ENCODE measurements at places on chromosomes 2 and 18.

DNA sequence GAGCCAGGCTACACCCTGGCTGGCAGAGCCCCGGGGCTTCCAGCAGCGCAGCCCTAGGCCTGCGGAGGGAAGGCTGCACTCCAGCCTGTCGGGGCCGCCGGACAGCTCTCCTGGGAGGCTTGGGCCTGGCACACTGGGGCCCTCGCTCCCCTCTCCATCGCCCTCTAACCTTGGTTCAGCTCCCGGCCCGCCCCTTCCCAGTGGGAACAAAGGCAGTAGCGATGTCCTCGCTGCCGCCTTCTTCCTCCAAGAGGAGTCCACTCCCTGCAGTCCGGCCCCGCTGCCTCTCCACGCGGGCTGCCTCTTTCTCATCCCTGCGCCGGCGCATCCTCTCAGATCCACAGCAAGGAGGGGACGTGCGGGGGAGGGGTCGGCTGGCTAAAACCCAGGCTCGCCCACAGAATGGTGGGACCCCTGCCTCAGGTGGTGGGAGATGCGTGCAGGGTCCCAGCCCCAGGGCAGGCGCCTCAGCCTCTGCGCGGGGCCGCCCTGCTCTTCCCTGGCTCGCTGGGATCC is 138.1 kb downstream of the TWIST2 start:
- no peak for DNase-seq

DNA sequence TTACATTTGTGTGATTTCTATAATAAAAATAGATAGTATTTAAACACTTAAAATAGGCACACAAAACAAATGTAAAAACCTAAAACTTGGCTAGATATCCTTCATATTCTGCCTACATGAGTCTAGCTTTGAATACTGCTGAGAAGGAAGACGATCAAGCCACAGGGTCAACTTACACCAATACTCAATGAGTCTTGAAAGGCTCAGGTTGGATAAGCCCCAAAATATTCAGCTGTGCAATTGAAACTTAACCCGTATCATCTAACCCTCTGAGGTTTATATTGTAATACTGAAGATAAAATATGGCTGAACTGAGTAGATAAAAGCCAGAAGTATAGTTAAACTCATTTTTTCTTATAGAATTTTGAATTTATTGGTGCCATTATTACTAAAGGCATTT is 313.0 kb upstream of the NRXN1 start:
- no peak for DNase-seq

DNA sequence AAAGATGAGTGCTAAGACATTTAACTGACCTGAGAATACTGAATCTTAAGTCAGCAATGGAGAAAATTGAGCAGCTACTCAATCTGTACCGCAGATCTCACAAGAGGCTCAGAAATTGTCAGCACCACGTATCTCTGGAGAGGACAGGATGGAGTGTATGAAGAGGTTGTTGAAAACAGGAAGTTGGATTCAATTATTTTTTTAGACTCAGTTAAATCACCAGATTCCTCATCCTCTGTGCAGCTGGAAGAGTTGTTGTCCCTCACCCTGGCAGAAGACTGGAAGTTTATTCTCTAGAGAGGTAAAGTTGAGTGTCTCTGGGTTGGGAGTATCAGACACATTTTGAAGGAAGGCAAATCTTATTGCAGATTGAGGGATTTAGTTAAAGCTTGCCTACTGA is 114.9 kb upstream of the NT5C1B start:
- DNase-seq: no peak

DNA sequence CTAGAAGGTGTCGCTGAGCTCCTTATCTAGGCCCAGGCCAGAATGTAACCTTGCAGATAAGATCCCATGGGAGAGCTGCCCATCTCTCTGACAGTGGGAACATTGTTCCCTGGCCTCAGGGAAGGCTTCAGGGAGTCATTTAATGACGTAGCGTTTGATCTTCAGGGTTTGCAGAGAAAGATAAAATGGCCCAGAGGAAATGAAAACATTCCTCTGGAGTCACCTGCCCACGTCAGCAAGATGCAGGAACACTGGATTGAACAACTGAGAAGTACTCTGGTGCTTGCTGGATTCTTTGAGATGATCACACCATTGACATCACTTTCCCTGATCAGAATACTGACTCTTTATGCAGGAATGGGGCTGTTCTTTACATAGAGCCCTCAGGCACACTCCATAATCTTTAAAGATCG is 51.6 kb downstream of the MAPK4 start:
- DNase-seq: no peak

DNA sequence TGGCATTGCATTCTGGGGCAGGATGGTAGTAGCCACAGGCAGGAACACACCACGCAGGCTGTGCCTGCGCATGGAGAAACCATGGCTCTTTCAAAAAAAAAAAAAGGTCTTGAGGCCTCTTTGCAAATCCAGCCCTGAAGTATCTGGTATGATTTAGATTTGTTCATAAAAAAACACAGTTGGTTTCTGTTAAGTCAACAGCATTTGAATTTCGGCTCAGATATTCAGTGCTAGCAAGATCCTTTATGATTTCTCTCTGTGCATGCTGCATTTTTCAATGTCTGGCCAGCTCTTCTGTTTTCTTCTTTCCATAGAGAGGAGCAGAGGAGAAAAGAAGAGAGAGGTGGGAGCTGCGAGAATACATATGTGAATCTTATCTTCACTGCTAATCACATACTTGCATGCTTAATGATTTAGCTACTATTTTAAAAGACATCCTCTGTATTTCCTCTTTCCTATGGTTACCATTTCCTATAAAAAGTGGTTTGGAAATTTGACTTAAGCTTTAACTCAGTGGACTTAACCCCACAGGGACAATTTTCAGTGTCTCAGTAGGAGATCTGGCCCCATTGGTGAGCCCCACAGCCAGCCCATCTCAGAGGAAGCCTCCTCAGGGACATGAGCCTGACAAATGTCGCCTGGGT is 214.3 kb upstream of the APCDD1 start:
- DNase-seq: no peak

DNA sequence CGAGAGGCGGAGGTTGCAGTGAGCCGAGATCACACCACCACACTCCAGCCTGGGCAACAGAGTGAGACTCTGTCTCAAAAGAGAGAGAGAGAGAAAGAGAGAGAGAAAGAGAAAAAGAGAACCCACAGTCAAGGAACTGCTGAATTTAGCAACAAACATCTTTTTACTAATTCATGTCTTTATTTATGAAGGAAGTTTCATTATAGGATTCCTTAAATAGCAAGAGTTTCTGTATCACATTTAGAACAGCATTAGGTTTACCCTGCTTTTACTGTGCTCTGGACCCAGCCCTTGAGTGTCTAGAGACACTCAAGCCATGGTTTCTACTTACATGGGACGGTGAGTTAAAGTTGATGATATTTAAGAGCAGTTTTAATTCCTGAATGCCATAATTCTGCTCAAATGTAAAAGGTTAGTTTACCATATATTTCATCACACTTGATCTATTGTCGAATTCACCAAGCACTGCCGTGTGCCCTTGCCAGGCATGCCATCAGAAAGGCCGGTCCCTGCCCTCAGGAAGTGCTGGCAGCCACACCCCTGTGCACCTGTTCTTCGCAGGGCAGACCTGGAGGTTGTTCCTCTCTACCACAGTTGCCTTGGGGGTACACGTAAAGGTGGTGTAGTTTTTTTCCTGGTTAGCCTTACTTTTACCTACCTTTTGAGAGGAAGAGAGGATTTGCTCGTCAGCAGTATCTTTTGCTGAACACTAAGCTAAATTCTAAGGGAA is 153.3 kb downstream of the LDLRAD4 start:
- no peak for DNase-seq

DNA sequence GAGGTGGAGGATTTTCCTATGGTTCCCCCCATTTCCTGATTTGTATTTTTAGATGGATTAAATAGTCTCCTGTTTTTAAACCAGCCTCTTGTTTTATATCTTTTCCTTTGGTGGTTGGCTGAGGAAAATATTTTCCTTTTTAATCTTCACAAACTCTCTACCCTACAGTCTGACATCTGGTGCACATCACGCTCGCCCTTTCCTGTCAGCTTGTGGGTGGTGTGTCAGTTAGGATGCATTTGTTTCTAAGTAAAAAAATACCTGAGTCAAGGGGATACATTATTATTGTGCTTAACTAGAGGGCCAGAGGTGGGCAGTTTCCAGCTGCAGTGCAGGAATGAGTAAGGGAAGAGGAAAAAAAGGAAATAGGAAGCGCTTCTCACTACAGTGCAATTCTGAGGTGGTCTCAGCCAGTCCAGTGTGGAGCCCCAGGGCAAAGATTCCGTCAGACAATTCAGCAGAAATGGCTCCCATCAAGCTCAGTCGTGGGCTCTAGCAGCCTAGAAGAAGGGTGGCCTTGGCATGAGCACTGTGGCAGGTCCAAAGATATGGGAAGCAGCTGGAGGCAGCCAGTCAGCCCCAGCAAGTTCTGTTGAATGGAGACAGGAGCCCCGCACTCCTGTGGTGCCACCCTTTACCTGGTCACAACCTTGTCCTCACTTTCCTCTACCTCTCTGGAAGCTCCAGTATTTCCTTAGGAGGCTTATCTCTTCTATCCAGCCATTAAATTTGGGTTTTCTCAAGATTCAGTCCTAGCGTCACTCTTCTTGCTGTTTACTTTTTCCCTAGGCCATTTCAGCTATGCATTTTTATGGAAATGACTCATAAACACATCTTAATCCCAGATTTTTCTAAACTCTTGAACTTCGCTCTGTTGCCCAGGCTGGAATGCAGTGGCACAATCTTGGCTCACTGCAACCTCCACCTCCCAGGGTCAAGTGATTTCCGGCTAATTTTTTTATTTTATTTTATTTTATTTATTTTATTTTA is 18.5 kb downstream of the SFTPB start:
- peak; percentile 94 for DNase-seq

DNA sequence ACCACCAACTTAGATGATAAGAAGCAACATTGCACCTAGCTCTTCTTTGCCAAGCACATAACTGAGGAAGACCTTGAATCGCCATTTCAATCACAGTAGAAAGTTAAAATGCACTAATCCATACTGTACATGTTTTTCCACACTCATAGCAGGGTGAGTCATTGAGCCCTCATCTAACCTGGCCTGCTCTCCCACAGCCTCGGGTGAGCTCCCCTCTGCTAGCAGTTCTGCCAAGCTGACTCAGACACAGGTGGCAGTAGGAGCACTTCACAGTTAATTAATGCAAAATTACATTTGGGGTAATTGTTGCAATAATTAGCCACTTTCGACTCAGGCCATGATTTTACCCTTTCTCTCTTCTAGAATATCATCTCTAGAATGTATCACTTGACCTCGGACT is 1632.8 kb upstream of the CELF4 start:
- no peak for DNase-seq

- DNase-seq: no peak
Observed at GRCh38 chr2:197209742-197210408, 100.7 kb downstream of the ANKRD44 start.

DNA sequence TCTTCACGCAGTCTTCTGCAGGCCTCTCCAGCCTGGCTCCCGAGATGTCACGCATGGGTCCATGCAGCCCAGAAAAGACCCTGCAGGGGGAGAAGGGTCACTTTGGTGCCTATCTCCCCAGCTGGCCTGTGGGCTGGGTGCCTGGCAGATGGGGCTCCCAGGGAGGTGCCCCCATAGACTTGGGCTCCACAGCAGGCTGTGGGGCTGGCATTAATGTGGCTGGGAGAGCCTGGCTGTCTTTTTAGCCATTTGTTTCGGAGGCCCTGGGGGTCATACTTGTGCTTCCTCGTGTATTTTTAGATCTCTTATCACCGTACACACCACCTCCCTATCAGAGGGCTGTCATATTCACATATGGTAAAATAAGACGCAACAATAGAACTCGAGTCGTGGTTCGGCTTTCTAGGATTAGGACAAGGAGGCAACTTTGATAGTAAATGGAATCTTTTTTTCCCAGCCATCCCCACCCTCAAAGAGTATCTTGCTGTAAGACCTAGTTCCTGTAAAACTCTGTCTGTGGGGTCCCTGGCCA is 74.5 kb downstream of the LRRFIP1 start:
- DNase-seq: no peak

- DNase-seq: peak; percentile 29
Observed at GRCh38 chr2:147045113-147045512, 799.7 kb upstream of the ACVR2A start.

DNA sequence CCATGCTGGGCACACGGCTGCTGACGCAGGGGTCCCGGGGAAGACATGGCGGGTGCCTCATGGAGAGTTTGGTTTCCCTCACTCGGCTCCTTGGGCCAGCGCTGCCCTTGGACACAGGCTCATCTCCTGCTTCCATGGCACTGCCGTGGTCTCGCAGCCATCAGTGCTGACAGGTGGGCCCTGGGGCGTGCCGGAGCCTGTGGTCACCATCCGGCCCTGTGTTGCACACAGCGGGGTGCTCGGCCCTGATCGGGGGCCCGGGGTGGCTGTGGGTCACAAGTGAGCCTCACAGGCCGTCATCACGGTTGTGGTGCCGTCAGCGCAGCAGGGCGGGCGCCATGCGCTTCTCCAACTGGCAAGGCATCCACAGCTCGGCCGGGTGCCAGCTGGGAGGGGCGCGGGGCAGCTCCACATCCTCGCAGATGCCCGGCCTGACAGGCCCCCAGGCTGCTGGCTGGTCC is 582 bp downstream of the RTP5 start:
- no peak for DNase-seq

GRCh38 chr2:189585226-189585756 is 4.7 kb upstream of the SLC40A1 start:
- DNase-seq: no peak

DNA sequence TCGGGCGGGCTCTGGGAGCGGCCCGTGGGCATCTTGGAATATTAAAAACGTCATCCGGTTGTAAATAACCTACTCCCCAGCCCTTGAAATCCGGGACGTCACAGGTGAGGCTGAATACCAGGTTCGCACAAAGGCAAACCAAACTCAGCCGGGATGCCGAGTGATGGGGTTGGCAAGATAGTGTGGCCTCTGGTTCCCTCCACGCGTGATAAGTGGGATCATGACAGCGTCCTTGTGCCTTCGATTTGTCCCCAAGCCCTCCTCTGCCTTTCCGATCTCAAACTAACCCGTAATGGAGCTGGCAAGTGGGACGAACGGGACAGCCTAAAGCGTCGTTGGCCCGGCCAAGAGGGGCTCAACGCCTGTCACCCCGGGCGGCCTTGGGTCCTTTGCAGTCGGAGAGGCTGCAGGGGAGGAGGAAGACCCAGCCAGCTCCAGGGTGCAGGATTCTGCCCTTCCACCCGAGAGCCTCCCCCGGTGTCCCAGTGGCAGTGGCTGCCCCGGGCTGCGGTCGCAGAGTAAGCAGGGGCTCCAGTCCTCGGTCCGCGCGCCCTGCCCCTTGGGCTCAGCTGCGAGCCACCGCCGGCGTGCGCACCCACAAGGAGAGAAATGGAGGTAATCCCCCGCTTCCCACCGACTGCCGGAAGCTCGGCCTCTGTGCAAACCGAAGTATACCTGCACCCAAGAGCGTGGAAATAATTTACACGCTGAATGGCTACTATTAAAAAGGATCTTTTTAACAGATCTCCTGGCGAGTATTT is 13.4 kb upstream of the PAX3 start:
- DNase-seq: no peak

All from fibroblast of villous mesenchyme (primary cell).